Stimulated activated CD8-positive, alpha-beta memory T cell treated with anti-CD3 and anti-CD28 coated beads, Interleukin-12 subunit alpha, Interleukin-12 subunit beta, amount 100 ng/mL, for 4 hours (primary cell): ENCODE measurements at places on chromosomes 7 and 10.

DNA sequence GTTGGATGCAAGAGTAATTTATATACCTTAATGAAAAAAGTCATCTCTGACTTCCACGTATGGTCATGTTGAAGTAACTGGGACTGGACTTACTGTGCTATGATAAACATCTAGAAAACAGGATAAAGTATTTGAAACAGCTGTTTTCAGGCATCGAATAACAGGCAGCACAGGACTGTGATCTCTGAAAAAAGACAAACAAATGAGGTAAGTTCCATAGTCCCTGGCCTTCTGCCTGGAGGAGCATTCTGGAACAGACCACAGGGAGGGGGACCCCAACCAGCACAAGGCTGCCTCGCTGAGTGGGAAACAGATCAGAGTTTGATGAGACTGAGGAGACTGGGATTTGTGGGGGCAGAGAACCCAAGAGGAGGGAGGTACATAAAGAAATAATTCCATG is 89.1 kb upstream of the HABP2 start:
- no peak for DNase-seq

DNA sequence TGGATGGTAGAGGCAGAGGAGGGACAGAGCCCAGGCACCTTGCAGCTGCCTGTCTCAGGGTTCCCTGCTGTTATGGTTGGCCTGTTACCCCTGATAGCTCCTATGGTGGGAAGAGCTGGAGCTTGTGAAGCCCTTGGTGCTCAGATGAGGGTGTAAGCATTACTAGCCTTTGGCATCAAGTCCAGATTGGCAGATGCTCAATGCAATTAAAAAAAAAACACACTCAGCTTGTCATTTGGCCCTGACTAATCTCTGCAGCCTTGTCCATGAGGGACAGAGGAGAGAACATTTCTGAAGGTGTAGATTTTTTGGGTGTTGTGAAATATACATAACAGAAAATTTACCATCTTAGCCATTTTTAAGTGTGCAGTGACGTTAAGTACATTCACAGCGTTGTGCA is 86.3 kb downstream of the PLPP4 start:
- no peak for DNase-seq

GRCh38 chr7:36161996-36162395 is 8.9 kb downstream of the EEPD1 start:
- DNase-seq, result no peak

- DNase-seq, result no peak
Observed at GRCh38 chr7:109020251-109020650, 450.6 kb downstream of the DNAJB9 start.

DNA sequence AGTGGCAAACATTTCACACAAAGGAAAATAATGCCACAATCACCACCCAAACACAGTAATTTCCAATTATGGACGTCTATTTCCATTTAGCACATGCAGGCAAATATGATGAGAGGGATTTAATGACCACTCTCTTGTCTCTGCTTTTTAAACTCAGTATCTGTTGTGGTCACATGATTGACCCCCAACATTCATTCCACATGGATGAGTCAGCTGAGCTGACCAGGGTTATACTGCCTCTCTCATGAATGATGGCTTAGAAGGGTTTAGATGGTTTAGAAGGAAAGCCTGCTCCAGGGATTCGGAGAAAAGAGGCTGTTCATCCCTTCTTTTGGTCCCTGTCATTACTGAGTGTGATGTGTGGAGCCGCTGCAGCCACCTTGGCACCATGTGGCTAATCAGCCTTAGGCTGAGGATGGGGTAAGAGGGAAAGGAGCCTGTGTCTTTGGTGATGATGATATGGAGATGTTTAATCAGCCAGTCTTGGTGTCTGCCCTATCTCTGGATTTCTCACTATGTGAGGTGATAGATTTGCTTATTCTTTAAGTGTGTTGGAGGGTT is 38.2 kb upstream of the JAKMIP3 start:
- no peak for DNase-seq
